ENCODE measurements at places on chromosomes 7 and 10.

DNA sequence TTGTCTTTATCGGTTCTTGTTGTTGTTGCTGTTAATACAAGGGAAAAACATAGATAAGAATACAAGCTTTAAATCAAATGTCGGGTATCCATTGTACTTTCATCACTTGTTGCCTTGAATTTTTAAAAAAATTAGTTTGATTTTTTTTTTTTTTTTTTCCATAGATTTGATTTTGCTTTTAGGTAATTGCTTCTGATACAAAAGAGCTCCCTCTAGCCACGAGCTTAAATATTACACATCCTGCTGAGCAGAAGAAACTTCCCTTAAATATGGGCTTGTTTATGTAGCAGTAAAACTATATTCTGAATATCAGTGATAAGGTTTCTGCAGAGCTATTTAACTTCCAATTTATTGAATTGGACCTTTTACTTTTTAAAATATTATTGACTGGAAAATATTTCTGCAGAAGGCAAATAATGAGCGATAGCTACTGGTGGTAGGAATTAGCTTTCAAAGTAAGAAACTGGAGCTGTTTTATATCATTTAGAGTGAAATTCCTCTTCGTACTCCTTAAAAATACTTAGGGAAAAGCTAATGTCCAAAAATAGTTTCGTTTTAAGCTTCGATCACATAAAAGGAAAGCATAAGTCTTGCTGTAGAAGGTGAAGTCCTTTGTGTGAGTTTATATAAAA lies 216.9 kb downstream of the POLR1F start:
- no peak for DNase-seq

GRCh38 chr7:100719523-100720278 lies 567 bp upstream of the EPO start:
- no peak for DNase-seq

DNA sequence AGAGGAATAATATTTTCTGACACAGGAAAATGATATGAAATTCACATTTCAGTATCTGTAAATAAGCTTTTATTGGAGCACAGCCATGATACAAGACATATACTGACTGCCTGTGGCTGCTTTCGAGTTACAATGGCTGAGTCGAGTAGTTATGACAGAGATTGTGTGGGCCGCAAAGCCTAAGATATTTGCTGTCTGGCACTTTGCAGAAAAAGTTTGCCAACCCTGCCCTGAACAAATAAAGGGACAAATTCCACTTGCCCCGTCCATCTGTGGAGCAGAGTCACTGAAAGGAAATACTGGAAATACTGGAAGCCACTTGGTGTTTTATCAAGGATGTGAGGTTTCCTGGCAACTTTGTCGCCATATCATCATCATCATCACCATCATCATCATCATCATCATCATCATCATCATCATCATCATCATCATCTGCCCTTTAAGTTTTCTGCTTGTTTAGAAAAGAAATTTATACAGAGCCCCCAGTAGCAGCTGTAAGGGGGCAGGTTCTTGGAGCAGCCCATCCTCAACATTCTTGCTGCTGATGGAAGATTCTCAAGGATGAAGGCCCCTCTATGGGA lies 85.8 kb downstream of the TCF7L2 start:
- DNase-seq: no peak

GRCh38 chr7:75536491-75536890 lies 44.4 kb downstream of the SPDYE5 start:
- DNase-seq: no peak

DNA sequence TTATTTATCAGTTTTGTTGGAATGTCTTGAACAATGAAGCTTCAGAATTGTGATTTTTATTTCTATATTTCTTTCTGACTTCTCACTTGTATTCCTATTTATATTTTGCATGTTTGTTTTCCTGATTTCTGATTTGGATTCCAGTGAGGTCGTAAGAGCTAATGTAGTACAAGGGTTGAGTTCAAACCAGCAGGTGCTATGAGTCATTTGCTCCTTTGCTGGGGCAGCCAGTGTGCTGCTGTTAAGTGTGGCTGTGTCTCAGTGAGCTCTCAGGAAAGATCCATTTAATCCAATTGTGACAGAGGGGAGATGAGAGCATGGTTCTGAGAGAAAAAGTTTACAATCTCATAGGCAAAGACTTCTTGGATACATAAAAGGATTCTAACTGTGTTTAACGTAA lies 48.6 kb downstream of the MCU start:
- DNase-seq: no peak

GRCh38 chr7:13829914-13830900 lies 159.3 kb downstream of the ETV1 start:
- DNase-seq: no peak

DNA sequence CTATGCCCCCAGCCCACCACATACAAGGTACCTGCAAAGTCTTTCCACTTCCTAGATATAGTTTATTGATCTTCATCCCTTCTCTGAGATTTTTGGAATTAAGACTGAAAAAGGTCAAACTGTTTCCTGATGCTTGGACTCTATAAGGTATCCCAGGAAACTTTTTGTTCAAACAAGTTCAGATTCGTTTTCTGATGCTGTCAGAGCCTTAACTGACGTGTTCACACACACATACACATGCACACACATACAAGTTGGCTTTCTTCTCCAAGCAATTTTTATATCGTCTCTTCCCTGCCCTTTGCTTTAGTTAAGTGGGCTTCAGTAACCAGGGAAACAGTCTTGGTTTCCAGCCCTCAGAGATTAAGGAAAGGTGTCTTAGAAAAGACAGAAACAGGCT lies 11.7 kb upstream of the VPS41 start:
- DNase-seq: no peak

DNA sequence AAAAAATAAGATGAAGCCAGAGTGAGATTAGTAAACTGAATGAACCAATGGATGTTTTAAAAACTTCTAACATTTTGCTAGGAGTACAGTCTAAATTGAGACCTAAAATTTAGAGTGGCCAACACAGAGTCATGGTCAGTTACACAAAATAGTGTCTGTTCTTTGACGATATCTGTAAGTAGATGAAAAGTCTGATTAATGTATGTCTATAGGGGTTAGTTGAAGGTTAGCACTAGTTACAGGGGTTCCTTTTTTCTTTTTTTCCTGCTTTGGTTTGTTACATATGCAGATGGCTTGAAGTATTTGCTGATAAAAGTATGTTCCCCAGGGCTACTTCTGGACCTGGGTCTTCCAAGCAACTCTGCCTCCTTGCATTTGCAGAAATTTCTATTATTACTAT lies 90.1 kb upstream of the MTPN start:
- no peak for DNase-seq

DNA sequence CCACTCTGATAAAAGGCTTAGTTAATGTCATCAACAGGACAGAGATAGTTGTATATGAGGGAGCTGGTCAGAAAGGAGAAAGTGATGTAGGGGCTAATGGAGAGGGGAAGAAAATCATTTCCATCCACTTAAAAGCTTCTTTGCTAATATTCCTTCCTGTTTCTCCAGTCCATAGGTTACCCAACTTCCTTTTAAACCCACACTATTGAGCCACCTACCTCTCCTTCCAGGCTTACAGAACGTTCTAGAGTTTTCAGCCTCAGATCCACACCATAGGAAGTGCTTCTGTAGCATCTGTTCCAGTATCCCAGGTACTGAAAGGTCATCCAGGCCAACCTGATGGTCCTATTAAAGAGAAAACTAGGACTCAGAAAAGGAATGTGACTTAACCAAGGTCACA lies 28.2 kb downstream of the STRIP2 start:
- DNase-seq: no peak

- no peak for DNase-seq
These were observed 43.3 kb upstream of the CCDC71L start for GRCh38 chr7:106704000-106704840.

- DNase-seq: no peak
These were observed 46.1 kb downstream of the C1GALT1 start for GRCh38 chr7:7228472-7228871.

DNA sequence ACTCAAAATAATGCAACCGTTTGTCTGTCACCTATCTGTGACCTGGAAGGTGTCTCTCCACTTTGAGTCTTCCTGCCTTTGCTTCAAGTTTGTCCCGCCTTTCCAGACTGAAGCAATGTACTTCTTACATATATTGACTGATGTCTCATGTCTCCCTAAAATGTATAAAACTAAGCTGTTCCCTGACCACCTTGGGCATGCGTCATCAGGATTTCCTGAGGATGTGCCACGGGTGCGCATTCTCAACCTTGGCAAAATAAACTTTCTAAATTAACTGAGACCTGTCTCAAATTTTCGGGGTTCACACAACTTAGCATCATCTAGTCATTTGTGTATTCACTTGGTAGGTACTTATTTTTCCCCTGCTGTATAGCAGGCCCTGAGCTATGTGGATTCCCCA lies 65.3 kb upstream of the JCAD start:
- no peak for DNase-seq

DNA sequence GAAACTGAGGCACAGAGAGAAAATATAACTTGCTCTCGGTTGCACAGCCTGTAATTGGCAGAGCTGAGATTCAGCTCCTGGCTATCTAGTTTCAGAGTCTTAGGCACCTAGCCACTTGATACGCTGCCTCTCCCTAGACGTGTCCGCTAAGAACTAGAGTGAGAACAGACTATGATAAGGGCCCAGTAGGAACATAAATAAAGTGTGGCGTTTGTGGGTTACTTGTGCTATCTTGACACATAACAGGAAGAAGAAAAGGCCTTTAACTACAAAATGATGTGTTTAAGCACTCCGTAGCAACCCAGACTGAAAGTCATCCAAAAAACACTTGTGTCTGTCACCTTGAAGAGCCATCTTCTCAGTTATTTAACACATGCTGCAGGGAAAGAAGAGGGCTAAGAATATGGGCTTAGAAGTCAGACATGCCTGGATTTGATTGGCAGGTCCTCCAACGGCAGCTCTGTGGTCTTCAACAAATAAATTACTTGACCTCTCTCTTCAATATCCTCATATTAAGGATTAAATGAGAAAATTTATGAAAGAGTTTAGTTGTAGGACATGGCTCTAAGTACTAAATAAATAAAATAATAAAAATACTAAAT lies 96.2 kb downstream of the SGMS1 start:
- DNase-seq: no peak

- DNase-seq: no peak
These were observed 871 bp upstream of the GTF2IRD1 start for GRCh38 chr7:74452748-74453321.

DNA sequence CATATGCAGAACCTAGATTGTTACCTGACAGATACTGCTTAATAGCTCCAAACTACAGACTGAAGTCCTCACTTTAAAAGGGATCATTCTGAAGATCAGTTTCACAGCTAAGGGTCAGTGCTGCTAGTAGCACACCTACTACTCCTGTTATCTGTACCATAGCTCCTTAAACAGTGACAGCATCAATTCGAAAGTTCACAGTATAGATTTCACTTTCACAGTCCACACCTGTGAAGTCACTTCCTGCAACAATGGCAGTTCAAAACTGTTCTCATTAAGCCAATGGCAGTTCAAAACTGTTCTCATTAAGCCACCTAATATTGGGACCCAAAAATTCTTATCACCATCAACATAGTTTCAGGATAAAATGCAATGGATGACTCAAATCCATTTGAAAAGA lies 10.7 kb upstream of the FHIP2A start:
- DNase-seq: no peak

DNA sequence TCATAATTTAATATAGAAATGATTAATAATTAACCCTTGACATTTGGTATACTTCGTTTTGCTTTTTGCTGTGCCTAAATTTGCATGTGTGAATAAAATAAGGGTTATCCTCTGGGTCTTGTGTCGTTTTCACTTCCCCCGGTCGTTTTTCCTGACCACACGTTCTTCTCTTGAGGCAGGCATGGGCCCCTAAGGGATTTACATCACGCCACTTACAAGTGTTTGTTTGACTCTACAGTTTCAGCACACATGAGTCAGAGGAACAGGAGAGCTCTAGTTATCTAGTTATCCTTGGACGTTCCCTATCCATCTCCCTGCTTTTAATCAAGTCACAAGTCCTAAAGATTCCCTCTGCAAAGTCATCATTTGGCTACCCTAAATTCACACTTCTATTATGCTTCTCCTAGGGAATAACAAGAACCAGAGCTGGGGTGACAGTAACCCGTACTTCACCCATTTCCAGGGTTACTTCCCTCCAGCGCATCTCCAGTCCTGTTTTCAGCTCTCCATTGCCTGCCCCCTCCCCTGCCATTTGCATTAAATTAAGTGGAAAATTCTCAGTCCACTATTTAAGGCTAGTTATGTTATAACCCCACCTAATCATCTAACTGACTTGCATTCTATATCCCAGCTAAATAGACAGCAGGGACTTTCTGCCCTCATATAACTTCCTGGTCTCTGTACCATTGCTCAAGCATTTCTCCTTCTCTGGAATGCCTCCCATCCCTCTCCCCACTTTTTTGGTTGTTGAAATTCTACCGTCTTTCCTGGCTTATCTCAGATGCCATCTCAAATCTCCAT lies 206.9 kb downstream of the PTEN start:
- DNase-seq: no peak

DNA sequence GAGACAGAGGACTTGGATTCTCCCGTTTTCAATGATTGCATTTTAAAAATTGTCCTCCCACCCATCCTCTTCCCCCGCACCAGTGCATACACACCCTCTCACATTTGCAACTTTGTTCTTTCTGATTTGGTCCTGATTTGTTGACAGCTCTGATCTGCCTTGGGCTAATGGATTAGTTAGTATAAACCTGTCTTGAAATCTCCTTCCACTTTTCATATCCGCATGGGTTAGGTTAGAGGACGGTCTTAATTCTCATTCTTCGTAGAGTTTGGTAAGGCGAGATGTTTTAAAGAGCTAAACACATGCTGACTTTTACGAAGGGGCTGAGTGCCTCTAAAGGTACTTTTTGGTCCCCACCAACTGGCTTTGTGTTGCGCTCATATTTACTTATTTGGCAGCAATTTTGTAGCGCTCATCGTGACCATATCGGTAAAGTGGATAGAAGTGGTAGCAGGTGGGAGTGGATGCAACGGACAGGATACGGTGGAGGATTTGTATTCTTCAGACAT lies 1.1 kb downstream of the AHR start:
- no peak for DNase-seq

- no peak for DNase-seq
These were observed 492.4 kb downstream of the TNS3 start for GRCh38 chr7:47089461-47089860.

DNA sequence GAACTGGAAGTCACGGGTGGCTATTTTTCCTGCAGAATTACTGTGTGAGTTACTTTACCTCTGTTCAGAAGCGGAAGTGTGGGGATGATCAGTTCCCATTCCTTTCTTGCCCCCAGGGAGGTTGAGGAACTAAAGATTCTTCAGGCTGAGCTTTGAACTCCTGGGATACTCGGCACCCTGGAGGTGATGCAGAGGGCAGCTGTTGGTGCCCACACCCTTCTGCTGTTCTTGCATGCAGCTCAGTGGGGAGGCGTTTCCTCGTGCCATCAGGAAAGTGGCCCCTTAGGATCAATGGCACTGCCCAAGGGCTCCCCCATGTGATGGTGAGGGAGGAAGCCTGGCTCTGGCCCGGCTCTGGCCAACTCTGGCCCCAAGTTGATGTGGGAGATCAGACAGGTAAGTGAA lies 44.7 kb upstream of the MXI1 start:
- no peak for DNase-seq

- no peak for DNase-seq
These were observed 1033.8 kb upstream of the AUTS2 start for GRCh38 chr7:68564306-68565135.
